ENCODE measurements at places on chromosomes 5 and 9. TPM values are rescaled to one million over a fixed set of nuclear protein-coding genes. Genes with fewer than 3 reads are reported as not detected.

Gene FAM169A
- 0.20 TPM for total RNA-seq

GRCh38 chr9:91364005-91364404, 2.3 kb upstream of the AUH start:
- DNase-seq, result no peak

DNA sequence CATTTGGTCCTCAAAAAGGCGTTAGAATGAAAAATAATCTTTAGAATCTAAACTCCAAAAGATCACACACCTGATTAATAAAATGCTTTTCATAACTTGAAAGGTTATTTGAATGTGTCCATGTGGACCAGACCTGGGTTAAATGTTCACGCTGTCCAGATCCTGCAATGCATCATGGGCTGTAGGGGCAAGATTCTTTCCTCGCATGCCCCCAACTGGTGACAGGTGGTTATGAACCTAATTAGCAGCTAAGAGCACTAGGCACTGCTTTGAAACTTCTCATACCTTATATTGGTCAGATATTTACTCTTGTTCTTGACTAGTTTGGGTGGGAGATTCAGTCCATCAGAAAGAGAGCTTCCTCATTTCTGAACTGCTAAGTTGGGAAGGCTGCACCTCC, 19.3 kb upstream of the PIP5K1B start:
- DNase-seq, result peak; percentile 67

- peak; percentile 34 for DNase-seq
Observed at GRCh38 chr9:110252509-110253139, 3.7 kb downstream of the TXN start.

Measured in transverse colon (tissue), 4 donors.